Amniotic stem cell (primary cell): ENCODE measurements at places on chromosomes 16 and 17.

GRCh38 chr16:30068750-30069610 lies 3.4 kb downstream of the ALDOA start:
- DNase-seq = no peak

DNA sequence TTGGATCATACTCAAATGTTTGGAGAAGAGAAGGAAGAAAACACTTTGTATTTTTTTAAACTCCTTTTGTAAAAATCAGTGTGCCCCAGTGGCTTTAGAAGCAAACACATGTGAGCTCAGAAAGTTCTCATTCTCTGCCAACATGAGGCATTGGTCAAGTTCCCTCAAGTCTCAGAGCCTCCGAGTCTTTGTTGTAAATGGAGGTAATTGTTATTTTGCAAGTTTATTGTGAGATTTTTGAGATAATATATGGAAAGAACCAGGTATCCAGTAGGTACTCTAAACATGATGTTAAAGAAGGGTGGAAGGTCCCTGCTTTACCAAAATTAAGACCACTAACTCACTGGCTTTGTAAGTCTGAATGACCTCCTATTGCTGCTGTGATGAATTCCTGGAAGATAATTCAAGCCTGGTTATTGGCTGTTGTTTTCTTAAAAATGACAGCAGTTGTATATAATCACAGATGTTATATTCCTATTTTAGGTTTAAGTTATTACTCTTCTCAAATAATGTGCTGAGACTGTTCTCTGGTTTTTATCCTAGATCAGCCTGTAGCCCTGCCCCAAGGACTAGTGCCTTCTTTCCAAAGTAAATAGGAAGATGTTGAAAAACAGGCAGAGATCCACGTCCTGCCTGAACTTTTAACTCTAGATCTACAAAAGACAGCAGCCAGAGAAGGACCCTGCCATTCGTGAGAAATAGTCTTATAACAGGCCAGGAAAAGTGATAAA lies 2.4 kb downstream of the HLF start:
- no peak for DNase-seq

- DNase-seq = no peak
Measured at GRCh38 chr17:349666-350065, 2.9 kb downstream of the RPH3AL start.

- DNase-seq = no peak
Measured at GRCh38 chr17:13864521-13864920, 204.8 kb upstream of the COX10 start.

DNA sequence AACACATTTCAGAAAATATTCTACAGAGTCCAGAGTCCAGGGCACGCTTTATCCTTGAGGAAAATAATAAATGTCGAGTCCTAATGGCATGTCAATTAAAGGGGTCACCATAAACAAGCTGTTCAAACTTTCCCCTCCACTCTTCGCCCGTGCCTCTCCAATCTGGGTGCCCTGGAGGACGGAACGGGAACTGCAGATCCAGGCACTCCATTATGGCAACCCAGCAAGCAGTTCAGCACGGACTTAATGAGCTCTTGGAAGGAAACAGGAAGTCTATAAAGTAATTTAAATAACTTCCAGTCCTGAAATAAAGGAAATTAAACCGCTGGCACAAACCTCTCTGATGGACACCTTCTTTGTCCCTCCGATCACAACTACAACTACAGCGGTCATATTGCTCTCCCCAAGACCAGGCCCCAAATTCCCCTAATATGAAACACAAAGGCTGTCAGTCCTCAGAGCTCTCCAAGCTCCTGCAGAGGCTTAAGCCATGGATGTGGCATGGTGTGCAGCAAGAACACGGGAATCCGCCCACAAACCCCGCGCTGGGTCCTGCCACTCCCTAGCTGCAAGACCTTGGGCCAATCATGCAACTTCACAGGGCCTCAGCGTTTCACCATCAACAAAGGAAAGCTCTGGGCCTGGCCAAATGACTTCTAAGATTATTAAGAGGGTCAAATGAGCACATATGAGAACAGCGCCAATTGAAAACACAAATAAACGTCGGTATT lies 52.6 kb downstream of the ZFHX3 start:
- no peak for DNase-seq

- no peak for DNase-seq
Measured at GRCh38 chr17:10836966-10837590, 809 bp downstream of the PIRT start.

GRCh38 chr17:66073384-66073783 lies 118.5 kb downstream of the CEP112 start:
- DNase-seq = no peak

- no peak for DNase-seq
Measured at GRCh38 chr16:69511651-69512050, 54.1 kb upstream of the NFAT5 start.

GRCh38 chr17:75784473-75785015 lies at the start of gene UNK:
UNK (plus strand) TSS chr17:75784806; CDS start chr17:75784881, 75 bp downstream.
- DNase-seq = peak; percentile 98

DNA sequence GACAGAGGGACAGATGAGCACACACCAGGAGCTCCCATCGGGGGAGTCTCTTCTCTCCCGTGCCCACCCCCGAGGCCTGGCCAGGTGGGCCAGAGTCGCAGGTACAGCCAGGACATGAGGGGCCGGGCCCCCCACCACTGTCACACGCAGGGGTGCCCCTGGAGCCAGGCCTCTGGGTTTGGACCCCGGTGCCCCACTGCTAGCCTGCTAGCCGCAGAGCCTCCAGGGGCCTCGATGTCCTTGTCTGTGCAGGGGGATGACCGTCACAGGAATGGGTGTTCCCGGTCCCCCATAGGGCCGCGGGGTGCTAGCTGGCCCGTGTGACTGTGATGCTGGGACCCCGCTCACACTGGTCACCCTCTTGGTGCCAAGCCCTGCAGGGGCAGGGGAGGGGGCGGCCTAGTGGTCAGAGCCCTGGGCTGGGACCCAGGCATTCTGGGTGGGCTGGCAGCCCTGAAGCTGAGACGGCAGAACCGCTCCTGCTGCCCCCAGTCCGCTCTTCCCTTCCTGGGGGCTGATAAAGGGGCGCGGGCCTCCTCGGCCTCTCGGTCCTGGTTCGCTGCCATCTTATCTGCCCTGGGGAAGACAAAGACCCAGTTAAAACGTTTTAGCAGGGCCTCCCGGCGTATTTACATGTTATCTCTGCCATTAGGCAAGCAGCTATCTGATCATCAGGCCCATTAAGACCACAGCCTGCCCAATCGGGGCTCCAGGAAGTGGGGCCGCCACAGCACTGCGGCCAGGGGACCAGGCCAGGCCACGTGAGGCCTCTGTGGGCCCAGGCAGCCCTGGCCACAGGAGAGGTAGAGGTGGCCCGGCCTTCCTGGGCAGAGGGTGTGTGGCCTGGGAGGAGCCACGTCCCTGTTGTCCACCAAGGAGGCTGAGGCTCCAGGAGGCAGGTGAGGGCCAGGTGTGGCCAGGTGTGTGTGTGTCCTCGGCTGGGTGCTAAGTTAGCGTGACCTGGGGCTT lies 57.2 kb upstream of the ZC3H18 start:
- DNase-seq = no peak

DNA sequence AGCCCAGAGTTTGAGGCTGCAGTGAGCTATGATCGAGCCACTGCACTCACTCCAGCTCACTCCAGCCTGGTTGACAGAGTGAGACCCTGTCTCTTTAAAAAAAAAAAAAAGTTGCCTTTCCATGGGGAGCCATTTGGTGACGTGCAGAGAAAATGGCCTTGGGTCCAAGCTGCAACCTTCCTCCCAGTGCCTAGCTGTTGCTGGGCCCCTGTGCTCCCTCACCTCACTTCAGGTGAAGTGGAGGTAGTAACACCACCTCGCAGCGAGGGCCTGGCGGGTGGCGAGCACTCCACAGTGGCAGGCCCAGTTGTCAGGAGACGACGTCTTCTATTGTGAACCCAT lies 17.4 kb downstream of the SYT17 start:
- no peak for DNase-seq
